ENCODE measurements at places on chromosomes 1 and 21.
A peak's percentile ranks its signal among the peaks of the same experiment; 100 is the strongest.

- no peak for DNase-seq
Measured at GRCh38 chr1:245986404-245987218, 520.5 kb downstream of the SMYD3 start.

DNA sequence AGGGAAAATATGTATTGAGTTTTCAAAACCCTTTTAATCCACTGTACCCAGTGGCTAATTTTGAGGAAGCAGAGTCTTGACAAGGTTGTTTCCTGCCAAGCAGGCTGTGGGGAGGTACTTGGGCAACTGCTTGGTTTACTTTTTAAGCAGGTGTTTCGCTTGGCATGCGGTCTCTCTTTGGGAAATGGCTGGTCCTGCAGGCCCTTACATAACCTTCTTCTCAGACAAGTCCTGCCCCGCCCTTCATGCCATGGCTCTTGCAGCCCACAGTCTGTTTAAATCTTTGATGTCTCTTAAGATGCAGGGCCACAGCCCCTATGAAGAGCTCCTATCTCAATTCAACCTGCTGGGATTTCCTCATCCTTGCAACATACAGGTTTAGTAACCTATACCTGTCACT is 36.0 kb upstream of the ABCD3 start:
- no peak for DNase-seq

DNA sequence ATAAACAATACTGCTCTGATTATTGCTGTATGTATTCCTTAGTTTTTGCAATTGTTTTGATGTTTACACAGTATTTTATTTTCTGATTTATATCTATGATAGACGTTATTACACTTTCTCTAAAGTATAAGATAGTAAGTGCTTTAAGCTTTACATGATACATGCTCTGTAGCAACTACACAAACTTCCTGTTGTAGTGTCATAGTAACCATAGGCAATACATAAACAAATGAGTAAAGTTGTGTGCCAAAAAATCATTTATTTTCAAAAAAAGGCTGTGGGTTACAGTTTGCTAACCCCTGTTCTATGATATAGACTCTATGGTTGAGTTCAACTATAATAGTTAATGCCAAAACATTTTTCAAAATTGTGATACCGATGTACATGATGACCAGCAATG is 1156.4 kb downstream of the AMY1C start:
- DNase-seq: no peak

DNA sequence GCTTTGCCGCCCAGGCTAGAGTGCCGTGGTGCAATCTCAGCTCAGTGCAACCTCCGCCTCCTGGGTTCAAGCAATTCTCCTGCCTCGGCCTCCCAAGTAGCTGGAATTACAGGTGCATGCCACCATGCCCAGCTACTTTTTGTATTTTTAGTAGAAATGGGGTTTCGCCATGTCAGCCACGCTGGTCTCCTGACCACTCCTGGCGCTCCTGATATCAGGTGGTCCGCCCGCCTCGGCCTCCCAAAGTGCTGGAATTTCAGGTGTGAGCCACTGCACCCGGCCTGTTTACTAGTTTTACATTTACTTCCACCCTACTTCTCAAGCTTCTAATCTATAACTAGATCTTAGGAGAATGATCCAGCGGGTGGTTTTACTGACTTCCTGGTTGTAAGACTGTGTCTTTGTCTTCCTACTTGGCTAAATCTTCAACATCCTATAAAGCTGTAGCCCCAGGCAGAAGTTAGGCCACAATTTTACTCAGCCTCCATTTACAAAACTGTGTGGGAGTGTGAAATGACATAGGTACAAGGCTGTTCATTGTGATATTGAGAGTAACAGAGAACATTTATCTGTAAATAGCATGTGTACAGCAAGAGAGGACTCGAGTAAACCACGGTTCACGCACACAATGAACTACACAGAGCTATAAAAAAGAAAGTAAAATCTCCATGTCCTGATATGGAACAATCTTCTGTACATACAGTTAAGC is 9.6 kb upstream of the POU2F1 start:
- no peak for DNase-seq

DNA sequence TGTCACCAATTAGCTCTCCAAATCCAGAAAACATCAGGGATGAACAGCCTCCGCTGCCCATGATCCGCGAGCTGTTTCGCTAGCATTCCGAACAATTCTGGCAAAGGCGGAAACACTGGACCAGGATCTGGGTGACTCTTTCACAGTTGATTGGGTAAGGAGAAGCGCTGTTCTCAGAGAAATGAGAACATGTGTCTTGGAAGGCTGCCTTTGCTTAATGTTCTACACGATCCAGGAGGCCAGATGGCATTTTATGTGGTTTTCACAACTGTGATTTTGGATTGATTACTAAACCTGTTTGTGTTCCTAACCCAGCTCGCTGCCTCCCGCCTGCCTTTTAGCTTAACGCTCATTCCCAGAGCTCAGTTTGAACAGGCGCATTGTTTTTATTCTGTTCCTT is 144.0 kb downstream of the KIF26B start:
- DNase-seq: no peak

DNA sequence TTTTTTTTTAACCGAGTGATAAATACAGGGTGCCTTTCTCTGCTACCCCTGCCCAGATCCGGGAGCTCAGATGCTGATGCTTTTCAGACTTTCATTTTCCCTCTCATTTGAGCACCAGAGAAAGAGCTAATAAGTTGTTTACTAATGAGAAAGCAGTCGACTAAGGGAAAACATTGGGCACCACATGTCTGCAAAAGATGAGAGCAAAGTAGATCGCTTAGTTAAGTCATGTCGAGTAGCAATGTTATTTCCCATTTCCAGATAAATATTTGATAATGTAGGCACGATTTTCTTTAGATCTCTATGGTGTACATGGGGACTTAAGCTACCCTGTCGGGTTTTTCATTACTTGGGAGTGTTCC is 1.2 kb downstream of the PKN2 start:
- DNase-seq: no peak

- no peak for DNase-seq
Measured at GRCh38 chr1:78722947-78723346, 73.3 kb downstream of the IFI44 start.

DNA sequence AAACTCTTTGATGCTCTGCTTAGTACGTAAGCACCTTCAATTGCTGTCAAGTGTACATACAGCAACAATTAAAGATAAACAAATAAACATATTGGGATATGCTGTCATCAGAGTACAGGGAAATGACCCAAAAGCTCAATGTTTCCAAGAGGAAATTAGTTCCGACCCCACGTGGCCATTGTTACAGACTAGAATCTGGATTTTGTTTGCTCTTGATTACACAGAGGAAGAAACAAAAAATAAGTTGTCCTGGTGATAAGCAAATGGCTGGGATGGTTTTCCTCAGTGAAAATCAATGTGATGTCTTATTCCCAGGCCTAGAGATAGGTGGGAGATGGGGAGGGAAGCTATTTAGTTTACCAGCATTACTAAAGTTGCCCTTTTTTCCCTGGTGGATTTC is 113.0 kb upstream of the UBE2U start:
- DNase-seq: no peak

DNA sequence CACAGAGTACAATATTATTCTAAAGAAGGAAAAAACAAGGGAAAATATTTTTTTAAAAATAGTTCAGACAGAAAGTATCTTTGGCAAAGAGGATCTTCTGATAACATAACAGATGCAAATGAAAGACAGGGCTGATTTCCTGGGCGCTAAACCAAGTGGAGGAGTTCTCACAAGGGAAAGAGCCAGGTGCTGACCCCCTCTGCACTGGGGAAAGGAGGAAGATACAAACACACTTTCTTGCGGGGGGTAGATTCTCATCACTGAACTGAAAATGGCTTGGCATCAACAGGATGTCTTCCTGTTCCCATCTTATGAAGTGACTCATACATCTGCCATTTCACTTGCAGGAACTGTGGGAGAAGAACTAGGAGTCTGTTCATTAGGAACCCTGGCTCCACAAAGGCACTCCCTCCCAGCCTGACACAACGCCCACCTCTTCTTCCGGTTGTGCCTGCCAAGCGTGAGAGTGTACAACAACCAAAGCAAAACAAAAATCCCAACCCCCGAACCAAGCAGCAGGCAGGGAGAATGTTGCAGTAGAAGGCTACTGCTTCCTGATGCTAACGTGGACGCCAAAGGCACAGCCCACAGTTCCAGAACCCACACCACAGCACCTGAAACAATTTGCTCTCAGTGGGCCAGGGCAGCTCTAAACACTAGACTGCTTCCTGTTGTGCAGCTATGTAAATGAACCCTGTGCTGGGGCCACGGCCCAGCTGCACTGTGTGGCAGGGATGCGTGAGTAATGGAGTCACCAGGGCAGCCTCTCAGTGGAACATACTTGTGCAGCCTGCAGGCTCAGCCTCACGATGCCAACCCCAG is 51.0 kb downstream of the GADD45A start:
- peak; percentile 51 for DNase-seq

GRCh38 chr1:26254404-26254803 is 20.4 kb downstream of the CEP85 start:
- DNase-seq: no peak

GRCh38 chr21:42364304-42364865 is 1.9 kb downstream of the TFF1 start:
- no peak for DNase-seq

- no peak for DNase-seq
Measured at GRCh38 chr1:208048904-208049303, 138.0 kb upstream of the CD34 start.

DNA sequence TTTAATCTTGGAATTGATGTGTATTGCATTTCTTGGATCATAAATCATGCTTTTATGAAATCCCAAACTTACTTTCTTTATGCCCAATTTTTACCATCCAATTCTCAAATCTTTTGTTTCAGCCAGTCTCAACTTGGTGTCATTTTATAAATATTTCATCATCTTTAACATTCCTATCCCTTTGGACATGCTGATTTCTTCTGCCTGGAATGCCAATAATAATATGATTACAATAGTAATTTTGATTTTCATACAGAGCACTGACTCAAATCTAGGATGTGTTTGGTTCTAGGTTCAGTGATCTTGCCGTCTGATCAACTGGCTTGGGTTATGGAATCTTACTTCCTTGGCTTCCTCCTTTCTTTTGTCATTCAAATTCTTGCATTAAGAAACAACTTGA is 12.8 kb downstream of the RRP15 start:
- DNase-seq: no peak

- DNase-seq: no peak
Measured at GRCh38 chr1:206708882-206709281, 24.2 kb downstream of the MAPKAPK2 start.

DNA sequence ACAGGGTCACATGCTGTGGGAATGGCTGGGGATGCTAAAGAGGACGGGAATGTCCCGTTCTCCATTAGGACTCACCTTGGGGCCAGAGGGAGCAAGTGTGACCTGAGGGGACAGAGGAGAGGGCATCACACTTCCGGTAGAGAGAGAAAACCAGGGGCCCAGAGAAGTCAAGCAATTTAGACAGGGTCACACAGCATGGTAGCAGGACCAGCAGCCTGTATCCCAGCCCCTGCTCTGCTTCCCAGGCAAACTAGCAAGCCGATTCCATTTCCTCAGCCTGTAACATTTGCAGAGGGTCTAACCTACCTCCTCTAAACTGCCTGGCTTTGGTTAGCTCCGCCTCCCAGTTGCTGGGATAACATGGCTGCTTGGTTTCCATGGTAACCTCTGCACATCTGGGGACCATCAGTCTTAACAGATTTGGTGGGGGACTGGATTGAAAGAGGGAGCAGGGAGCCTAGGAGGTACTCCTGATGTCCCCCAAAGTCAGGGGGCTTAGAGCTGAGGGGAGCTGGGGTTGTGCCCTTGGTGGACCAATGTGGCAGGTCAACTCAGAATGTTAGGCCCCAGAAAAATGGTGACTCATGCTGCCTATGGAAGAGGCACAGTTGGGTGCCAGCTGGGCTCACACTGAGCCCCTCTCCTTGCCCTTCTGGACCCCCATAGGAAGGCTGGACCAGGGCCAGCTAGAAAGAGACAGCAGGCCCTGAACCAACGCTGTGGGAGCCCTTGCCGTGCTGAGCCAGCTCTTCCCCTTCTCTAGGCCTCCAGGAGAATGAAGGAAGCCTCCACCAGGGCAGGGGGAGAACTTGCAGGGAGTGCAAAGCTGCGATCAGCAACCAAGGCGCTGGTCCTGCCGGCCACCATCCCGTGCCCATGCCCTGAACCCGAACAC is 9.5 kb downstream of the COL16A1 start:
- no peak for DNase-seq

DNA sequence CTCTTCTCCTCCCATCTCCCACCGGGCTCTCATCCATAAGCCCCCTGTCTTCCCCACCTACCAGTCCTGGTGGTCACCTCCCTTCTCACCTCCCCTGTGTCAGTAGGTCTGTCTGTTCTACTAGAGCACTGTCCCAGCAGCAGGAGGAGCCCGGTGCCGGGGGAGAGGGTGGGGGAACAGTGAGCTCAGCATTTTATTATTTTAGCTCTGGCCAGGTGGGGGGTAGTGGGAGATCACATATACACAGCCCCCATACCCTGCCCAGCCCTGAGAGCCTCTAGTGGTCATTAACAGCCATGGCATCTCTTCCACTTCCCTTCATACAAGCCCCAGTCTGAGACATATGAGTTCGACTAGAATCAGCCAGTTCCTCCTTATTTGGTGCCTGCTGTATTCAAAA is at the start of gene TMOD4:
TSS of gene TMOD4 (minus strand) at position 119 of the 400 bp plus-strand sequence. CDS start 1,106 bp downstream, outside the sequence.
- peak; percentile 53 for DNase-seq

DNA sequence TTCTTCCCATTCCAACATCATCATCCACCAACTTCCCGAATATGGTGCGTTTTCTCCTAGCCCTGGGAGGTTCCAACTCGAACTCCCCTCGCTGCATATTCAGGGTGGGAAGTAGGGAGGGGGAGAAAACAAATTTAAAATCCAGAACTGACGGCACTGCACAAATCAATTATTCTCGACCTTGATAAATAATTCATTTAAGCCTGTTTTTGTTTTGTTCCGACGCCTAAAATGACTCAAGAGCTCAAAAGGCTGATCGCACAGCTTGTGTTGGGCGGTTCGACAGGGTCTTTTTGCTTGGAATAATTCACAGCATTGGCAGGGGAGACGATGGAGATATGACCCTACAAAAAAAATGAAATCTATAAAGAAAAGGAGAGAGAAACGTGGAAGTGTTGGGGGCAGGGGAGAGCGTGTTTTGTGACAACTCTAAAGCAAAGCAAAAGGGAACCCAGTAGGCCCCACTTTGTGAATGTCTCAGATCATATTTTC is 3.1 kb upstream of the BARHL2 start:
- DNase-seq: no peak

DNA sequence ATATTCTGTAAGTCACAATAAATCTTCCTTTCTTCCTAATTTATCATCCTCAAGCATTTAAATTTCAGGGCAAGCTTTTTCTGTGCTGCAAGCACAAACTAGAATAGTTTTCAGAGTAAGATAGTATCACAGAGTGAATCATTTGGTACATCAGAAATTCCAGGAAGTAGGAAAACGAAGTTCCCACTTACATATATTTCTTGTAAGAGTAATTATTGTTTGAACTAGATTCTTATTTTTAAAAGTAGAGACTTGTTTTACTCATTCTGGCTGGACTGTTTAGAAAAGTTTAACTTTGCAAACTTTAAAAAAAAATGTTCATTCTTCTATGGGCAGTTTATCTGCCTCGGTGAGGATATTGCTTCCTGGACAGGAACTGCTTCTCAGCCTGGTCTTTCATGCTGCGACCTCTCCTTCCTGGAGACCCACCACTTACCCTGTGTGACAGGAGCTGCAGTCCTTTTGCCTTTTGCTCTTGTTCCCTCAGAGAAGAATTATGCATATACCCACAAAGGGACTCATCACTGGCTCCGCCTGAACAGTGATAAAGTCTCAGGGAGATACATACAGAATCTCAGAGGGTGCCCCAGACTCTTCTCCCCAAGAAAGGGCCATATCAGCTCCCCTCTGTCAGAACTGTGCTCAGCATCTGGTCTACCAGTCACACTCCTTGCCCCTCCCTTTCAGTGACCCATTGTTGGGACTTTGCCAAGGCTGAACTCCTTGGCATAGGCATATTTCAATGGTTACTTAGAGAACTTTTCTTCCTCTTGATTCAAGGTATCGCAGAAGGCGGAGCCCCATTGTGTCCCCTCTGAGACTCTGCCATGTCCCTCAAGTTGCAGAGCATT is 102.7 kb upstream of the CD55 start:
- no peak for DNase-seq
